NCI-H82 (cell line): ENCODE measurements at places on chromosomes 7 and 10.

GRCh38 chr10:30048768-30049517 lies 10.4 kb downstream of the JCAD start:
- no peak for DNase-seq

- no peak for DNase-seq
Observed at GRCh38 chr7:21934808-21935207, 10.9 kb downstream of the CDCA7L start.

DNA sequence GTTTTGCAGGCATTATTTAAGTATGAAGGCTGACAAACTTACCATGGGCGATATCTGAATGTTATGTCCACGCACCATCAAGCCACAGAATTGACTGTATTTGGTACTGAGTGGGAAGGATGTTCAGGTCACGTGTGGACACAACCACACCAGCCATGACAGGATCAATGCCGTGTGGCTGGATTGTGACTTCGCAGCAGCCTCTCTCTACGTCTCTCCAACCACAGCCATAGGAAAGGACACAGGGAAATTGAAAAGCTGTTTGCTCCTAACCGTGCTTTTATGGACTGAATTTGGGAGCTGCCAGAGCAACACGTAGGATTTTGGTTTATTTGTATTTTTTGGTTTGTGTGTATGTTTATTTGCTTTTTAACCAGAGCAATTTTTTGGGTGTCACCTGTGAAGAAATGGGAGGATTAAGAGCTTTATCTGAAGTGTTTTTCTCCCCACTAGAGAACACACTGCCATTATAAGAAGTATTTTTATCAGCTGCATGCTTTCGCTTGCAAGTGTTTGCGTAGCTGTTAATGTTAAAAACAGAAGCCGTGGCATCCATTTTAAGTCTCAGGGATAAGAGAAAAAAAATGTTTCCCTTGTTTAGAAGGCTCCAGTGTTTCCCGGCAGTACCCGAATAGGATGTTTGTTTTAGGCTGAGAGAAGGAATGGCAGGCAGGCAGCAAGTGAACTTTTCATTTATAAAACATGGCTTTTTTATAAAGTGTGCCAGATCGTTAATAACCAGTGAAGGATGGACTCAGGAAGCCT lies 401.1 kb upstream of the NFE2L3 start:
- no peak for DNase-seq

- no peak for DNase-seq
Observed at GRCh38 chr7:152543799-152544198, 108.0 kb upstream of the KMT2C start.

GRCh38 chr10:87651801-87652200 lies 7.9 kb upstream of the PAPSS2 start:
- DNase-seq = no peak

GRCh38 chr7:106704000-106704840 lies 43.3 kb upstream of the CCDC71L start:
- DNase-seq = no peak

- no peak for DNase-seq
Observed at GRCh38 chr7:85737426-85737825, 550.6 kb upstream of the SEMA3D start.

- no peak for DNase-seq
Observed at GRCh38 chr7:95899919-95900513, 127.7 kb downstream of the DYNC1I1 start.

GRCh38 chr10:33783557-33783956 lies 449.1 kb upstream of the NRP1 start:
- no peak for DNase-seq
